CD4-positive, alpha-beta T cell (primary cell): ENCODE measurements at places on chromosomes 2 and 18. TPM values are rescaled to one million over a fixed set of nuclear protein-coding genes. Genes with fewer than 3 reads are reported as not detected.

DNA sequence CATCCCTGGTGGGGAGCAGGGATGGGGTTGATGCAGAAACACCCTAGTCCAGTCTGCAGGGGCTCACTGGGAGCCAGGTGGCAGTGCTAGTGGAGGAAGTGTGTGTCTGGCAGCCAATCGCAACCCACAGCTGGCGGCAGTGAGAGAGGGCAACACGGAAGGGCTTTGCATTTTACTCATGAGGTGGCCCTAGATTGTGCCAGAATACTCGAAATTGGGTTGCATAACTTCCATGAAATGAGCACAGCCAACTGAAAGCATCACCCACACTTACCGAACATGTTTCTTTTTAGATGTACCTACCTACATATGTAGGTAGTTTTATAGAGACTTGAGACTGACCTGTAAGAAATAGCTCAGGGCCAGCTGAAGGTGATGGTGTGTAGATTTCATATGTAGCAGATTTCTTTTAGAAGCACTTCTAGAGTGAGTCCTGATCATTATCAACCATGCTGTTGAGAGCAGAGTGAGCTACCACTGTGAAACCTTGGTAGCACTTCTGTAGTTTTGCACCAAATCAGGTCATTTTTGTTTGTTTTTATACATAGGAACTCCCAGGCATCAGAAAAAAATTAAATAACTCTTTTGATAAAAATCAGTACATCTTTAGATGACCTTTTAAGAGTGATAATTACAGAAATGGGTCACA is 13.0 kb downstream of the IL18R1 start:
- DNase-seq: peak; percentile 47

DNA sequence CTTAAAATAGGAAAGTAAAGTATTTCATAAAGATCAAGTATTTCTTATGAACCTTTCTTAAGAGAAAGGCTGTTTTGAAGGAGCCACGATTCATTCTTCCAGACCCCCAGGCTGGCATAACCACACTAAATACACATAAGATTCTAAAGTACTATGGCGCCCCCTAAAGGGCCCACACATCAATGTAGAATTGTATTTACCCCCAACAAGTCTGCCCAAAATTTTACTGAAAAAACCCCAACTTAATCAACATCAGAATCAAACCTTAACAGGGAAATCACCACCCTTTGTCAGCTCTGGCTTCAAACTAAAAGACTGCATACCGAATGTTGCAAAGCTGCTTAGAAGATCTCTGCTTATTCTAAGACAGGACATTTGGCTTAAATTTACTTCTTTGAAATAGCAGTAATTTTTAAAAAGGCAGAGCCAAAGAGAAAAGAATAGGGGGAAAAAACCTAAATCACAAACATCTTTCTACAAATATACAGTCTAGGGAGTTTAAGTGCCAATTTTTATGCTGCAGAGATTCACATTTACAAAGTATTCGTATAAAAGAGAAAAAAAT is 20.4 kb upstream of the BCL2 start:
- DNase-seq: peak; percentile 74

Gene BOLL
- total RNA-seq: not detected

DNA sequence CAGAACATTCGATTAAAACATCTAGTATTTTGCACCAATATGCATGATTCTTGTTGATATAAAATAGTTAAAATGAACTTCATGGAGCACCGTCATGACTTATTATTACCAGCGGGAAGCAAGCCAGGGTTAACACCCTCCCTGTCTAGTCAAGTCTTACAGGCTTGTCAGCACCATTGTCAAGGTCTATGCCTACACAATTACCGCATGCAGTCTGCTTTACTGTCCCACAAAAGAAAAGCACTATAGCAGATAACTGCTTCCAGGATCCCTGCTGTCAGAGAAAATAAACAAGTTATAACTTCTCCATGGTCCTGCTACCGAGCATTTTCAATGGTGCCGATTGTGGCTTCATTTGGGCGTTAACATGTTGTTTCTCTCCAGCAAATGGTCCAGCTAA is 968.0 kb upstream of the FAM98A start:
- no peak for DNase-seq

GRCh38 chr2:176483476-176483875 is 214.2 kb downstream of the MTX2 start:
- DNase-seq: no peak

DNA sequence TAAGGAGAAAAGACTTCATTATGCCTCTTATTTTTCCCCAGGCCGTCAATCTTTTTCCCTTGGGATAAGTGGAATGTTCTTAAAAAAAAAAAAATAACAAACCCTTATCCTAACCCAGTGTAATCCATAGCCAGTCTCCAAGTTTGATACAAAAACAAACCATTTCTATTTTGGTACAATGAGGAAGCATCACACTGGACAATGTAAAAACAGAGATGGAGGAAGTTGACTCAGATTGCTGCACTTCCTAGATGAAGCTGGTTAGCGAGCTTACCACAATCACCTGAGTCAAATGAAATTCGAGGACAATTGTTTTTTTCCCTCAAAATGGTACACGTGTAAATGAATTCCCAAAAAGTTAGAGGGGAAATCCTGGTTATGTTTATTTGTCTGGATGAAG is 259.7 kb downstream of the TCF4 start:
- no peak for DNase-seq
